Activated CD4-positive, alpha-beta T cell treated with anti-CD3 and anti-CD28 coated beads, Interleukin-2, amount 10 ng/mL, durations not matched to agents 7 days and 5 days (primary cell): ENCODE measurements at places on chromosomes 3 and 15.

DNA sequence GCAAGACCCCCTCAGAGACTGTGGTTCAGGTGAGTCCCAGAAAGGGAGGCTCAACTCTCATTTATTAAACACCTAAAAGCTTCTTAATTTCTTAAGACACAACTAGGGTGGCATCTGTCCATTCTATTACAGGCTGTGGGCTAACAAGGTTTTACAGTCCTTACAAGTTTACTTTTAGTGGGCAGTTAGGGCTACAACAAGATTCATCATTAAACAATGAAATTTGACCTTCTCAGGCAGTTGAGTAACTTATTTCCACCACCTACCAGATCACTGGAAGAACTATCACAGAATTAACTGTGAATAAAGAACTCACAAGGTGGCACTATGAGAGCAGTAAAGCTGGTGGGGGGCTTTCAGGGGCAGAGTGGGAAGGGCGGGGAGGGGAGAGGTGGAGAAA, 132.6 kb downstream of the PLD1 start:
- no peak for DNase-seq

DNA sequence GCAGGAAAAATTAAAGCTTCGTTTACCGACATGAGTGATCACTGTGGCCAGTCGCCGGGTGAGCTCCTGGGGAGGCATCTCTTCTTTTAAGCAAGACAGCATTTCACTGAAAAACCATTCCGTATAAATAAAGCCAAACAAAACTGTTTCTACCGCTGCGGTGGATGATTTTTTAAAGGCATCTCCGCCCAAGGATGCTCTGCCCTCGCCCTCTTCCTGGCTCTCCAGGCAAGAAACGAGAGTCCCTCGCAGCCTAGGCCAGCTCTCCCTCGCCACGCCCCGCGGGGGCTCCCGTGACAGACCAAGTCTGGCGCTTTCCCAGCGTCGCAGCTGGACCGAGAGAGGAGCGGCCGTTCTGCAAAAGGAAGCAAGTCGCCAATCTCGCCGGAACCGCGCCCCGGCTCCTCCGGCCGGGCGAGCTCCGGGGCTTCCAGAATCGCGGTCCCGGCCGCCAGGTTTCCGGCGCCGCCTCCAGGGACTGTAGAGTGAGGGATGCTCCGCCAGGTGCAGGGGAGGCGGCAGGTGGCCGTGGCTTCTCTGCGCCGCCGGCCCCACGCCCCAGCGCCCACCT, 458 bp downstream of the MCF2L2 start:
- DNase-seq, result peak; percentile 40

DNA sequence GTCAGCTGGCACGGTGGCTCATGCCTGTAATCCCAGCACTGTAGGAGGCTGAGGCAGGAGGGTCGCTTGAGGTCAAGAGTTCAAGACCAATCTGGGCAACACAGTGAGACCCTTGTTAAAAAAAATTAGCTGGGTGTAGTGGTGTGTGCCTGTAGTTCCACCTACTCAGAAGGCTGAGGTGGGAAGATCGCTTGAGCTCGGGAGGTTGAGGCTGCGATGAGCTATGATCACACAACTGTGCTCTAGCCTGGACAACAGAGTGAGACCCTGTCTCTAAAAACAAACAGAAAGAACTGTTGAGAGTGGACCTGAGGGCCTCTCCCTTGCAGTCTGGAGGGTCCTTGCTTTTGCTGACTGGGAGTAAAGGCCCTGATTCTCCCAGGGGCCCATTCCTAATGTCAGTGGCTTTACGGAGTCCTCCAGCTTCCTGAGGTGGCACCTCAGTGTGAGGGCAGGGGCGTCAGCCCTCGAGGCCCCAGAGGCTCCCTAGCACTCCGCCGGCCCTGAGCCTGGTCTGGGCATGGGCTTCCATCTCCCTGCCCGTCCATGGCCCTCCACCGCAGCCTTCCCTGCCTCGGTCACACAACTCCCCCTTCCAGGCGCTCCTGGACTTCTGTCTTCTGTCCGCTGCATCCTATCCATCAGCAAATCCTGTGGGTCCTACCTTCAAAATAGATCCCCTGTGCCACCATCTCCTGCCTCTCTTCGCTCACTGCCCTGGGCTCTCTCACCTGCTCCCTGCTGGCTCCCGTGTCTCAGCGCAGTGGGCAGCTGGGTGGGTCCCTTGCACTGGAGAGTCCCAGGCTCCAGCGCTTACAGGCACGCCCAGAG, 19.0 kb downstream of the FBLN2 start:
- DNase-seq, result no peak

DNA sequence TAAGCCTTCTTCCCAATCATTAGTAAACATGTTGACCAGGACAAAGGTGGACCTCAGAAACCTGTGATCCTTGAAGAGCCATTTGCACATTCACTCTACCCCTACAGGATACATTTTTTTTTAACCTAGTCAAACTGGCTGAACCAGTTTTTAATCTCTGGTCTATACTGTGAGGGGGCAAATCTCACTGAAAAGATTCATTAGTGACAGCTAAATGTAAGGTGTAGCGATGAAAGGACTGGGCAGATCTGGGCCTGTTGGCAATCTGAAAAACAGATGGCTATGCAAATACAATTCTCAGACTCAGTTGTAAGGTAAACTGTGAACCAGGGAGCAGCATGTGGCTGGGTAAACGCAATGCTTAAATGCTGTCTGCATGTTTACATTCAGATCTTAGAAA, 75.6 kb upstream of the SNTN start:
- DNase-seq, result no peak

DNA sequence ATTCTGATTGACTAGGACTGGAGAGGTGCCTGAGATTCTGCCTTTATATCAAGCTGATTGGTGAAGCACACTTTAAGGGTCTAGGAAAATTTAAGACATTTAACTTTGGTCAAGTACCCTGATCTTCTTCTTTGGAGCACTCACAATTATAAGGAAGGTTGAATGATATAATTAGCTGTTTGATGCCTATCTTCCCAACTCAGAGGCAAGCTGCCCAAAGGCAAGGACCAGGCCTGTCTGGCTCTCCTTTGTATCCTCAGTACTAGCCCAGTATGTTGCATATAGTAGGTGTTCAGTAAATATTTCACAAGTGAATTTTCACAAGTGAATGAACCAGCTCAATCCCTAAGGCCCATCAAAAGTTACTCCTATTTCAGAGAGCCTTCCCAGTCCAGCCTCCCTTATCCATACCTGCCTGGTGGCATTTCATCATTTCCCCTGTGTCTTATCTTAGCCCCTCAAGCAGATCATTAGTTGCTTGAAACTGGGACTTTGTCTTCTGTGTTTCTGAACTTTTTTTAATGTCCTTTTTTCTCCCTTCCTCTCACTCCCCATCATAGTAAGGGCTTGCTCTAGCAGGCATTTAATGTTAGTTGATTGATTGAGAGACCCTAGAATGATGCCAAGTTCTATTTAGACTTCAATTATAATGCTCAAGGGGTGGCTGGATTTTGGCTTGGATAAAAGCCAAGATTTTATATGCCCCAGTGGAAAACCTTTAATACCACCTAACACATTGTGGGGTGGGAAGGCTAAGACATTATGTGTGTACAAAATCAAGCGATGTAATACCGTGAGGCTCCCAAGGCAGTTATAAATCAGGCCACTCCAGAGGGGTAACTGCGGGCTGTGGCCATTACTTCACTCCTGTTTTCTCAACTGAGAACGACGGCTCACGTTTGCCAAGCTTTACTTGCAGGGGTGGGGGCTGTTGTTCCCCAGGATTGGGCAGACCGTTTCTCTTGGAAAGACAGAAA, 43.2 kb upstream of the BOC start:
- DNase-seq, result no peak

- DNase-seq, result no peak
Measured at GRCh38 chr3:171774521-171774920, 35.8 kb downstream of the PLD1 start.

DNA sequence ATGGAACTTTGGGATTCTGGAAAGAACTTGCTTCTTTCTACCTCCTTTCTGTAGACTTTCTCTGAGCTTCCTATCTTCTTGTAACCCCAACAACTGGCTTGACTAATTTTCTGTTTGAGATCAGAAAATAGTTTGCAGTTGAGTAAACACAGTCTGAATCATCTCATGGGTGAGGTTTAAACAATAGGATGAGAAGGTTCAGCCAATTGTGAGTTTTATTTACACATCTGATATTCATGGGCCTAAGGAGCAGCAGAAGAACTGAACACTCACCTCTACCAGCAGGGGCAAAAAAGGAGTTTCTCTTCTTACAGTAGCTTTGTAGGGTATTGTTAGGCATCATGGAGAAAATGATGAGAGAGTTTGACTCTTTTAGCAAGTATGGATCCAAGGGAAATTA, 54.2 kb downstream of the DTWD1 start:
- DNase-seq, result no peak

DNA sequence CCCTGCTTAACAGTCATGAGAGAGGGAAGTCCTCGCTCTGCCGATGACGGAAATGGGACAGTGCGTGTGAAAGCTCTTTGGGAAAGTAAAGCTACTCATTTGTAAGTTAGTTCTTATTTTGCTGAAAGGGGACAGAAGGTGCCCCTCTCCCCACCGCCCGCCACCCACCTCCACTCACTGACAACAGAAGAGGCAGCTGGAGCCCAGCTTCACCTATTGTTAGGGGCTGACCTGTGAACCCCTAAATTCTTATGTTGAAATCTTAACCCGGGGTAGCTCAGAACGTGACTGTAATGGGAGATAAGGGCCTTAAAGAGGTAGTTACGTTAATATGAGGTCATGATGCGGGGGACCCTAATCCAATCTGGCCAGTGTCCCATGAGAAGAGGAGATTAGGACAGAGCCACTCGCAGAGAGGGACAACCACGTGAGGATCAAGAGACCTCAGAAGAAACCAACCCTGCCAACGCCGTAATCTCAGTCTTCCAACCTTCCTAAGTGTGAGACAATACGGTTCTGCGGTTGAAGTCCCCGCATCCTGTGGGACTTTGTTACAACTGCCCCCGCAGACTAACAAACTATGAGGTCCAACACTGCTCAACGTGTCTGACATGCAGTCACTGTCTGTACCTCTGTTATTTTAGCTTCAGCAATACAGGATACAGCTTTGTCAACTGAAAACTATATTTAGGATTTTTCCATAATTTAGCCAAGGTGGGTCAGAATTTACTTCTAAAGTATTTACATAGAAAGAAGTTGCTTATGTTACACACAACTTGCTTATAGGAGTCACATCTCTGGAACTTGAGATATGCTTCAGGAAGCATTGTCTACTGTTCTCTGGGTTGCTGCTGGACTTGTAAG, 51.7 kb downstream of the PCSK6 start:
- no peak for DNase-seq

DNA sequence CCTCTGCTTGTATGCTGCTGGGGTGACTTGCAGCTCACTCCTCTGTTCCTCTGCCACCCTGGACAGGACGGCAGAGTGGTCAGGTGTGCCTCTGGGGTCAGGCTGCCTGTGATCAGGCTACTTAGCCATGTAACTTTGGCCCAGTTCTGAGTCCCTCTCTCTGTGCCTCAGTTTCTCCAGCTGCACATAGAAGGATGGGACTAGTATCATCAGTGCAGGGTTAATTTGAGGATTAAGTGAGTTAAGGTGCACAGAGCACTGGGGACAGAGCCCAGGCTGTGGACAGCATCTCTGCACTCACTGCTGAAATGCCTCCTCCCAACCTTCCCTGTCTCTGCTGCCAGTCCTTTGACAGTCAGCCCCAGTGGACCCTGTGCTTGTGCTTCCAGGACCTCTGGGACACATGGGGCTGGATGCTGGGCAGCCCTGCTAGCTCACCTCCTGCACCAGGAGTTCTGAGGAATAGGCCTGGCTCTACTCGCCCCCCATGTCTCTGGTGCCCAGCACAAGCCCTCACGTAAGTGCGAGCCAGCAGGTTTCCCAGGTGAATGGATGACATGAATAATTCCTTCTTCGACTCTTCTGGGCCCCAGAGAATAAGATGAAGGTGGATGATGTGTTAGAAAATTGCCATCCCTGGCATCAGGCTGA, 19.3 kb upstream of the PRR23E start:
- DNase-seq, result no peak

DNA sequence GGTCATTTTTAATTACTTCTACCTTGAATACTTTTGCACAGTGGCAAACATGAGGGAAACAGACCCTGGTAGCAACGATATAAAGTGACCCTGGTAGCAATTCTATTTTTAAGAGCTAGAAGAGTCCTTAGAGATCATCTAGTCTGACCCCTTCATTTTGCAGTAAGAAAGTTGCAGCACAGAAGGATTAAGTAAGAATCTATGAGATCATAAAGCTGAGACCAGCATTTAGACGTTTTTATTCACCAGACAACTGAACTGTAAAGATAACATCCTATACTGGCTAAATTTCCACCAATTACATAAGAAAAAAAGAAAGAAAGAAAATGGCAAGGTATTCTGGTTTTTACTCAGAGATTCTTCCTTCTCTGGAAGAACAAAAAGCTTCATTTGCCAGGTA, 49.9 kb downstream of the LRRFIP2 start:
- DNase-seq, result no peak

DNA sequence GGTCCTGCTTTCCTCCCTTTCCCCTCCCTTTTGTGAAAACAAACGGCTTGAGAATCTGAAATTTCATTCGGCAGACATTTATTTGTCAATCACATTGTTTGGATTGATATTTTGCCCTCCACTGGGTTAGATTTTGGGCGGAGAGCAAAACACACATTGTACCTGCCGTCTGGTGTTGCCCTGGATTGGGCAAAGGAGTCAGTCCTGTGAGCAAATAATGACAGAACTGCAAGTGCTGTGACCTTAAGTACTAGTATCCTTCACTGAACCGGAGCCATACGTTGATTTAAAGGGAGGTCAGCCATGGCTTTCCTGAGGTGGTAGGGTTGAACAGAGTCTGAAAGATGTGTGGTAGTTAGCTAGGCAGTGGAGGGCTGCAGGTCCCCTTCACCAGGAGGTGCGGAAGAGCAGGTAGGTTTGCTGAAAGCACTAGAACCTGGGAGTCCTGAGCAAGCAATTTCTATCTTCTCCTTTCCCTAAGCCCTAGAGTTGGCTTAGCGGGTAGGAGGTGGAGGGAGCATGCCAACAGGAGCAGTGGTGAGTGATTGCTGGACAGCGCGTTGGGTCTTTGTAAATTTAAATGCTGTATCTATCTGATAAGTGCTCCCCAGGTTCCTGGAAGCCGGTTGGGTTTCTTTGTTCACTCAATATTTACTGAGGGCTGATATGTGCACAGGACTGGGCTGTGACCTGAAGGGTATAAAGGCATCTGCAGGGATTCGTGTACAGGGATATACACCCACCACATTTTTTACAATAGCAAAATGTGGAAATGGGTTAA, 2.0 kb downstream of the PDIA5 start:
- no peak for DNase-seq

DNA sequence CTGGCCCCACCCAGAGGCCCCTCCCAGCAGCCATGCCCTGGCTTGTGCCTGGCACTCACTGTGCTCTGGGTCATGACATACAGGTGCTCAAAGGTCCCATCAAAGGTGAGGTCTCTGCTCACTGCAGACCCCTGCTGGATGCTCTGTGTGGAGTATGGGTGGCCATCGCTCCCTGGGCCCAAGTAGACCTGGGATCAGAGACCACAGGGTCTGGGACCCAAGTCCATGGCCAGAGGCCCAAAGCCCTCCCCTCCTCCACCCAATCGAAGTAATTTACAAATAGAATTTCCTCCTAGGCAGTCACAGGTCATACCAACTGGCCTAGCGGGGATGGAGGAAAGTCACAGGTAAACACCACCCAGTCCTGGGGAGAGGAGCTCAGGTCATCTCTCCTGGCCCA, 7.6 kb downstream of the PLXNB1 start:
- DNase-seq, result no peak

- no peak for DNase-seq
Measured at GRCh38 chr3:136858381-136858780, 3.6 kb upstream of the NCK1 start.
